ENCODE measurements at places on chromosomes 4 and X.

- DNase-seq: no peak
Observed at GRCh38 chr4:48478273-48478672, 4.9 kb upstream of the SLC10A4 start.

DNA sequence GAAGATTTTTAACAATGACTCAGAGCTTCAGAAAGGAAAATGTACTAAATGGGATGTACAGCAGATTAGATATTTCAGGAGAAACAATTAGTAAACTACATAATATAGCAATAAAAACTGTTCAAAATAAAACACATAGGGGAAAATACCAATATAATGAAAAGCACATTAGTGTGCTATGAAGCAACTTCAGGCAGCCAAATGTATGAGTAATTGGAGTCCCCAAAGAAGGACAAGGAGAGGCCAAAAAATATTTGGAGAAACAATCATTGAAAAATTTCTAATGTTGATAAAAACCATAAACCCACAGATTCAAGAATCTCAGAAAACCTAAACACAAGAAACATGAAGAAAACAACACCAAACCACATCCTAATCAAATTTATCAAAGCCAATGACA, 129.3 kb upstream of the CHRDL1 start:
- no peak for DNase-seq

- DNase-seq: no peak
Observed at GRCh38 chr4:58514299-58514698, 1404.1 kb upstream of the IGFBP7 start.

DNA sequence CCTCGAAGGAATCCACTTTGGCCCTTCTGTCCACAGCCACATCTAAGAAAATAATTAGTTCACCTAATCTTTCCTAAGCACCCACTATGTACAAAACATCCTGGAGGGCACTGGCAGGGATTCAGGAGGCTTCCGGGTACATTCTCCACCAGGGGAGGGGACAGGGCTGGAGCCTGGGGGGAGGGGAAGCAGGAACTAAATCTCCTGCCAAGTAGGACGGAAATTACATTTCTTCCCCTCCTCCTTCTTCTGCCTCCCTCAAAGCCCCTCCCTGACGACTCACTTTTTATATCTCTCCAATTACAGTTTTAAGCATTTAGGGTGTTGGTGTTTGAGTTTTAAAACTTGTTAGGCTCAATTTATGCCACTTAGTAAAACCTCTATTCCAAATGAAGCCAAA, 203.1 kb downstream of the BCOR start:
- no peak for DNase-seq

- DNase-seq: no peak
Observed at GRCh38 chr4:14336656-14337055, 665.6 kb upstream of the CPEB2 start.

DNA sequence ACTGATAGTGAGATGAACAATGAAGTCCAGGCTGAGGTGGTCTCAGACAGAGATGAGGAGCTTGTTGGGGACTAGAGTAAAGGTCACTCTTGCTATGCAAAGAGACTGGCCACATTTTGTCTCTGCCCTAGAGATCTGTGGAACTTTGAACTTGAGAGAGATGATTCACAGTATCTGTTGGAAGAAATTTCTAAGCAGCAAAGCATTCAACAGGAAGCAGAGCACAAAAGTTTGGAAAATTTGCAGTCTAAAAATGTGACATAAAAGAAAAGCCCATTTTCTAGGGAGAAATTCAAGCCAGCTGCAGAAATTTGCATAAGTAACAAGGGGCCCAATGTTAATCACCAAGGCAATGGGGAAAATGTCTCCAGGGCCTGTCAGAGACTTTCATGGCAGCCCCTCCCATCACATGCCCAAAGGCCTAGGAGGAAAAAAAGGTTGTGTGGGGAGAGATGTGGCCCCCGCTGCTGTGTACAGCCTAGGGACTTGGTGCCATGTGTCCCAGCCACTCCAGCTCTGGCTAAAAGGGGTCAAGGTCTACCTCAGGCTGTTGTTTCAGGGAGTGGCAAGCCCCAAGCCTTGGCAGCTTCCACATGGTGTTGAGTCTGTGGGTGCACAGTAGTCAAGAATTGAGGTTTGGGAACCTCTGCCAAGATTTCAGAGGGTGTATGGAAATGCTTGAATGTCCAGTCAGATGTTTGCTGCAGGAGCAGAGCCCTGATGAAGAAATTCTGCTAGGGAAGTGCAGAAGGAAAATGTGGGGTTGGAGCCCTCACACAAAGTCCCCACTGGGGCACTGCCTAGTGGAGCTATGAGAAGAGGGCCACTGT, 262.8 kb downstream of the DKK2 start:
- DNase-seq: no peak

DNA sequence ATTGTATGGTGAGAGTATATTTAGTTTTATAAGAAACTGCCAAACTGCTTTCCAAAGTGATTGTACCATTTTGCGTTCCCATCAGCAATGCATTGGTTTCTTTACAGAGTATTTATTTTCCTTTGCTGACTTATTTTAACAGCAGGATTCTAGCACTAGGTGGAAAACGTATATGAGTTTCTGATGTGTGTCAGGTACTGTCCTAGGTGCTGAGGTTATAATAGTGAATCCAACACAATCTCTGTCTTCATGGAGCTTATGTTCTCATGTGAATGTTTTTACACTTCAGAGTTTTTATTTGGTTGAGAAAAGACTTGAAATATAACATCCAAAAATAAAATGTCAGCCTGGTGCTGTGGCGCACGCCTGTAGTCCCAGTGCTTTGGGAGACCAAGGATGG, 4.0 kb downstream of the REPS2 start:
- no peak for DNase-seq

DNA sequence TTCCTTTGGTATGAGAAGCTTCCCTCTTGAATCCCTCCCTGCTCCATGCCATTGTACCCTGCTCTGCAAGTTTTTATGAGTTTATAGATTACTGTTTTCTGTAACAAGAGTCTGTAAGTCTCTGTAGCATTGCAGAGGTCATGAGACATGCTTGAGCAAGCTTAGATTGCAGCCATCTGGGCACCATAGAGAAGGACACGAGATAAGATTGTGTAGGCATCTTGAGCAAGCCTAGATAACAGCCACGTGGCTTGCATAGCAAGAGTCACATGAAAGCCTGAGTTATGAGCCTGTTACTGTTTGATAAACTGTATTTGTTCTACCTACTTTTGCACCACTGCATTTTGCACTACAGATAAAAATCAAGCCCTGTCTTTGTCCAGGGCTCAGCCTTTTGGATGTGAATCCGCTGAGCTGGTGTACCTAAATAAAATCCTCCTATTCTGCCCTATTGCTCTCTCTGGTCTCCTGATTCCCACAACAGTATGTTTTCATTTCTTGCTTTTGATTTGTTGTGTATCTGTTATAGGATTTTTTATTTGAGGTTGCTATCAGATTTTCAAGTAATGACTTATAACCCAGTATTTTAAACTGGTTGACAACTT, 127.4 kb upstream of the ANKRD50 start:
- no peak for DNase-seq

- no peak for DNase-seq
Observed at GRCh38 chr4:140219567-140219966, 65.6 kb upstream of the MAML3 start.

- no peak for DNase-seq
Observed at GRCh38 chrX:101595739-101596419, 21.9 kb downstream of the ARMCX6 start.

GRCh38 chr4:11488657-11489452, 60.2 kb upstream of the HS3ST1 start:
- no peak for DNase-seq

DNA sequence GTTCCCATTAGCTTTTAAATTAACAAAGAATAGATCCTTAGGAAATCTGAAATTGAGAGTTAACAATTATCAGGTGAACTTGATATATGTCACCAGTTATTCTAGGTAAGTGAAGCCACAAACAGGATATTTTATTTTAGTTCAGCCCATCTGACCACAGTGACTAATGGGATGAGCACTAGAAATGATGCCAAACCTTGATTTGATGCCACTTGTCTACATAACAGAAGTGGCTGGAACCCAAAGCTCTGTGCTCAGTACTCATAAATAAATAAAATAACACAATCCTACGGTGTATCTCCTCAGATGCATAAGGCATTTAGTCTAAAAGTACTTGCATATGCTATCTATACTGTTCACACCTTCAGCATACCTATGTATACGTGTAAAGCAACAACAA, 12.2 kb downstream of the SLITRK4 start:
- DNase-seq: no peak

GRCh38 chrX:118251271-118251670, 94.6 kb upstream of the WDR44 start:
- no peak for DNase-seq

- no peak for DNase-seq
Observed at GRCh38 chrX:154309041-154309775, 13.6 kb downstream of the TKTL1 start.

GRCh38 chr4:72942565-72942964, 127.0 kb downstream of the COX18 start:
- no peak for DNase-seq

DNA sequence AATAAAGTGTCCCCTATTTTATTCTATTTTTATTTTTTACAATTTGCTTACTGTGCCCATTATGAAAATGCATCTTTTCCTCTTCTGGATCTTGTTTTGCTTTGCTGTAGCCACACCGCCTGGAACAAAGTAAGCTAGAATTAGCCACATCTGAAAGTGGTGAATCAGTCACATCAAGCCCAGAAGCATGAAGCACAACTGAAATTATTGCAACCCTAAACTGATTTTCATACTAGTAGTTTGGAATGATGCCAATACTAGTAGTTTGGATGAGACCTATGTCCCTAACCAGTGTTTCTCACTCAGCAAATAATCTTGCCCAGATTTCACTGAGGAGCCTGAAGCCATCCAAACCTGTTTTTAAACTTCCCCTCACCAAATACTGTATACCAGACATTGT, 303.0 kb downstream of the EPHA5 start:
- no peak for DNase-seq

- DNase-seq: peak; percentile 10
Observed at GRCh38 chrX:149470955-149471354, 34.2 kb downstream of the IDS start.

DNA sequence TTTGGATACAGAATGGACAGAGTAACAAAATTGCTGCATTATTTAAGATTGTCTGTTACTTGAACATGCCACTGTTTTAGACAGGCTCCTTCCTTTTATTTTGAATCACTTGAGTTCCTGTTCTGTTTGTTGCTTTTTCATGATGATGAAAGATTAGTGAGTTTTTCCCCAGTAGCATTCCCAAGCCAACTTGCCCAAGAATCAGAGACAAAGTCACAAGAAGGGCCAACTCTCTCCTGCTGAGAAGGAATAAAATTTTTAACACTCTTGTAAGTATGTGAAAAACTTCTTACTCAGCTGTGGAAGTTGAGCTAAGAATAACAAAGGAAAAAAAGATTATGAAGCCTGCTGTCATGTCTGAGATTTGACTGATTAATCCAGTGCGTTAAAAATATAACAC, 104.2 kb downstream of the KLHL8 start:
- DNase-seq: no peak

DNA sequence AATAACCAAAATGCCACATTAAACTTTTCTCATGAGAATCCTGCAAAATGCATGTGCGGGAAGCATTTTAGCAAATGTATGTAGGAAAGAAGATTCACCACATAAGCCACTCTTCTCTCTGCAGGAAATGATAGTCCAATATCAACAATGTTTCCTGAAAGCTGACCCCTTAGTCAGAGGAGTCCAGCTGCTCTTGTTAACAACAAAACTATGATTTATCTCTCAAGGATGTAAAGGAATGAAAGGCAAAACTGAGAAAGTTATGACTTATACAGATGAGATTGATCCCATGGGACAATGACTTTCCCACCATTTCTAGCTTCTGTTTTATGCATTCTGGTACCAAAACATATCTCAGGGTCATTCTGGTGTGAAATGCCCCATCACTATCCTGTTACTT, 125.0 kb upstream of the EDNRA start:
- DNase-seq: no peak

- DNase-seq: no peak
Observed at GRCh38 chrX:1392376-1393068, 609 bp upstream of the SLC25A6 start.

GRCh38 chr4:155842080-155842479, 24.0 kb downstream of the ASIC5 start:
- DNase-seq: no peak

DNA sequence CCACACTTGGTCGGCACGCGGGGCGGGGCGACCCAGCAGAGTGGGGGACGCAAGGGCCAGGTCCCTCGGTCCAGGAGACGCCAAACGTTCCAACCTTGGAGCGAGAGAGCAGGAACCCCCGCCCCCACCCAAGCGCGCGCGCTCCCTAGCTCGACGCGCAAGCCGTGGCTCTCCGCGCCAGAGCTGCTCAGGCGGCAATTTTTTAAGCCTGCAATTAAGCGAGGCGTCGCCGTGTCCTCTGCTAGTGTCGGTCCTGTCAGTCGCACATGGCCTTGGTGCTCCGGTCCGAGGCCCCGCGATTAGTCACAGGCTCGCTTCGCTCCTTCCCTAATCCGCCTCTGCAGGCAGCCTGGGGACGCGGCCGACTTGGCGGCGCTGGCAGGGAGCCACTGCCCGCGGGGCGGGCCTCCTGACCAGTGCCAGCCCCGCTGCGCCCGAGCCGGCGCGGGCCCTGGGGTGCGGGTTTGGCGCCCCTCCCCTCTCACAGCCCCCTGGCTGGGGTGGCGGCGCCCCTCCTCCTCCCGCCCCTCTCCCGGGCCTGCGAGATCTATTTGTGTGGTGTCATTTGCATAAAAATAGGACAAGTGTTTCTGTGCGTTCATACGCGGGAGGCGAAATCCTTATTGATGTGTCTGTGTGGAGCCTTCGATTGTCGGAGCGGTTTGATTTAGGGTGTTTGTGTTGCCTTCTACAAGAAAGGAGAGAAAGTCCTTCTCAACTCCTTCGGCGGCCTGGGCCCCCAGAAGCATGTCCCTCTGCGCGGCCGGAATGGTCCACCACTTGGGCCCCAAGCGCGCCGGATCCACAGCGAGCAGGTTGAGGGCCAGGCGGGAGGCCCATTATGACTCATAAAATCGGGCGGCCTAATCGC, 9.8 kb upstream of the BCOR start:
- no peak for DNase-seq
